Hippocampal formation (tissue), 2 donors: ENCODE measurements at places on chromosomes 3 and 15.
A peak's percentile ranks its signal among the peaks of the same experiment; 100 is the strongest.

DNA sequence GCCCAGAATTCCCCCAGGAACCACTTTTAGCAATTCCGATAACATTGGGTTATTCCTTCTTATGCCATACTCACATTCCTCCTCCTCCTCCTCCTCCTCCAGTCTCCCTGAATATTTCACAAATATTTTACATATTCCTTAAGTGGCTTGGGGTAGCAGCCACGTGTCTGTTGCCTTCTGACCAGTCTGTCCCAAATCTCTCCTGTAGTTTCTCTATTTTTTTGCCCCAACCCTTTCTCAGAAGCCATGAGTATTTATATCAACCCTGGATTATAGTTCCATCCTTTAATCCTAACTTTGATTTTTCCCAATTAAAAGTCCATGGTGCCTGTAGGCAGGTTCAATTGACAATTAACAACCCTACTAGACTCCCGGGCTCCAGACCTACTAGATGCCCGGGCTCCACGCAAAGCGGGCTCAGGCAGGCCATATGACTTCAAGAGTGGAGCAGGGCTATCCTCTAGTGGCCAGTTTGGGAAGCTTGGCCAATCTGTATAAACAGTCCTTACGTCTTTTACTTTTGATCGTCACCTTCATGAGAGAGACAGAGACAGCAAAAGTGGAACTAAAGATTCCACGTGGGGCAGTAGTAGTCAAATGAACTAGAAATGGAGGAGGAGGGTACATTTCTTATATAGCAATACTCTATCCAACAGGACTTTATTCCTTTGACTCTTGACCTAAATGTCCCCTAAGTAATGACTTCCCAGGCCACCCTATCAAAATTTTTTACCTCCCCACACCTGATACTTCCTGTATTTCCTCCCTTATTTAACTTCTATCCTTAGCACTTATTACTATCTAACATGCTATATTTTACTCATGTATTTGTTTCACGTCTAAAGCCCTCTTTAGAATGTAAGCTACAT, 69.7 kb downstream of the USF3 start:
- DNase-seq, result peak; percentile 11

DNA sequence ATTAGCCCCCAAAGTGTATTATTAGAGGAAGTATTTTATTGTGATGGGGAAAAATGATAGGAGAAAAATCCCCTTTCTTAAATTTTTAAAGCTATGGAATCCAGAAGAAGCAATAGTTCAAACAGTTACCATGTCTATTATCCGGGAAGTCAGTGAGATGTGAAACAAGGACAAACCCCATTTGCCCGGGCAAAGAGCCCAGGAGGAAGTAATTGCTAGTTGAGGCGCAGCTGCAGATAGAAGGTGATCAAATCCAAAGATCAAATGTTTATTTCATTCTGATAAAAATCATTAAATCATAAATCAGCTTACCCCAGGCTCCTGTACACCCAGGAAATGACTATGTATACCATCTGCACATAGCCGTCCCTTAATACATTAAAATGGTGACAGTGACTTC, 204.0 kb upstream of the CRBN start:
- DNase-seq, result no peak

DNA sequence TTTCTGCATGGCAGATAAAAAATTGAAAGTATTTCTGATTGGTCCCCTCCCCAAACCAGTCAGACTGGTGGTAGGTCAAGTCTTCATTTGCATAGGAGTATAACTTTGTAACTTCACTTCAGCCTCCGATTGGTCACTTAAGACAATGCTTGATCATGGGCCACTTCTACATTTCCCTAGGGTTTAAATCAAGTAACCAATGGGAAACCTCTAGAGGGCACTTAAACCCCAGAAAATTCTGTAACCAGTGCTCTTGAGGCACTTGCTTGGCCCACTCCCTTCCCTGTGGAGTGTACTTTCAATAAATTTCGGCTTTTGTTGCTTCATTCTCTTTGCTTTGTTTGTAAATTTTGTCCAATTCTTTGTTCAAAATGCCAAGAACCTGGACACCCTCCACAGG, 225.5 kb downstream of the ARPP21 start:
- no peak for DNase-seq

DNA sequence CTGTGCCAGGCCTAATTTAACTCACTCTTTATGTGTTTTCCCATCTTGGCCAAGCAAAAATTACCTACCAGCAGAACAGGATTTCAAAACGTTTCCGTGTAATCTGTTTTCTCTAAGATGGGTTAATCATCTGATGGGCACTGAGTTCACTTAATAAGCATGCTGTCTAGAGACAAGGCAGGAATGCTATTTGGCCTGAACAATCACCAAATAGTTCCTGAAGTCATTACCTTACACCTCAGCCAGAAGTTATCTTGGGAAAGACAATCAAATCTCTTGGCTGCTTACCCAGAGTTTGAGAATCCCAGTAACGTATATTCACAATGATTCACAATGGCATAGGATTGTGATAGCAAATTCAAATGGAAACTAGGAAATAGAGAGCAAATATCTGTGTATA, 779.1 kb downstream of the CADM2 start:
- no peak for DNase-seq

GRCh38 chr3:126832933-126833332, 128.9 kb downstream of the CHCHD6 start:
- no peak for DNase-seq

DNA sequence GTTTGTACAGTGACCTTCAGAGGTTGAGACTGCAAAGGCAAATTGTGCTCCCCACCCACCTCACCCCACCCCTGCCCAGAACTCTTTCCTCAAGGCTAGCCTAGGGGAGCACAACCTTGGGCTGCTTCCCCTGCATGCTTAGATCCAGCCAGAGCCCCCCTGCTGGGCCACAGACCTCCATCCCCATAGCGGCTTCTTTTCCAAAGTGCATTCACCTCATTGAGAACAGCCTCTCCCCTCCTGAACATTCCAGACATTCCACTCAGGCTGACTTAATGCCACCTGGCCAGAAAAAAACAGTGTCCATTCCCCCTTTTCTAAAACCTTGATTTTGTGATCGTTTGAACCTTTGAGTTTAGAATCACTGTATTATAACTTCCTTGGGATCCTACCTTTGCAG, 124.4 kb upstream of the TOPAZ1 start:
- no peak for DNase-seq
